ENCODE measurements at places on chromosomes 4 and X.
A peak's percentile ranks its signal among the peaks of the same experiment; 100 is the strongest.

DNA sequence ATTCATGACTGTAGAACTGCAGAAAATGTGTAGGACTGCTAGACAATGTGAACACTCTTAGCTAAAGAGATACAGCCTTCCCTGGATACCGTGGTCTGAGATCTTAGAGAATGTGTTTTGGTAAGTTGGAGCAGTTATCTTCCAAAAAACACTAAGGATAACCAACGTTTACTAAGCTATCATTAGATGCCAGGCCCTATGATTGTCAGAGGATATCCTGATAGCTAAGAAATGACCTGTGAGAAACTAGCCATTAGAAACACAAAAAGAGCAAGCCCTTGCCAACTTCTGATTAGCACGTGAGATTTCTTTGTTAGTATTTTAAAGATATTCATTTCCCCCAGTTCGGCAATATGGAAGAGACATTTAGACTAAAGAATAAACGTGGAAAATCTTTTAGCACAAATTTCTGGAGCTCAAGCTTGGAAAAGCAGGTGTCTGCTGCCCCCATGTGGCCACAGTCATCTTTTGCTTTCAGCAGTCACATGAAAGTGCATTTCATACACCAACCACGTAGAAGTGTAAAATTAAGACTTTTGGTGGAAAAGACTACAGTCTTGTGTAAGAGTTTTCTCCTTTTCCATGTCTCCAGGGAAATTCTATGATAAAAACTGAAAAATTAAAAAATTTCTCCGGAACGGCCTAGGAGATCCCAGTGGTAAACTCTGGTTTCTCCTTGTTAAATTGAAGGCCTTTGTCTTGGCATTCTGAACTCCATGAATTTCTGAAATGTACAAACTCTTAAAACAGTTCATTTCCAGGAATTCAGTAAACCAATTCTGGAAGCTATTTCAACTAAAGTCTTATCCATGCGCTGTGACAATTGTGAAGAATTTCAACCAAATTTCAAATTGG, 136.4 kb downstream of the ZNF674 start:
- DNase-seq = peak; percentile 80

- no peak for DNase-seq
Observed at GRCh38 chr4:40223343-40223742, 26.5 kb downstream of the RHOH start.

- DNase-seq = no peak
Observed at GRCh38 chrX:123171781-123172180, 12.3 kb upstream of the GRIA3 start.

DNA sequence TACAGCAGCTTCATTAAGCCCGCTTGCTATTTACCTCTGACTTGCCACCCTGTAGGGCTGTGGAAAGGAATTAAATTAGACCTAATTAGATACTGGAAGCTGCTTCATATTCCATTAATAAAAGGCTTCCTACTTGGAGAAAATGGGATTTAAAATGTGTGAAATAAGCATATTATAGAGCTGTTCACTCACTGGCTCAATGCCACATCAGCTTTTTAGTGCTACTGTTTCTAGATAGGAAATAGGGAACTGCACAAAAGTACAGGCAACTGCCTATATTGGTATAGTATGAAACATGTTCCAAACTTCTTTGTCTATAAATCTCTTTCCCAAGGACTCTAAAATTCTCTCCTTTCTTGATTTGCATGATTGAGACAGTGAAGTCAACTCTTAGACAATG, 407.9 kb upstream of the AADAT start:
- DNase-seq = no peak

DNA sequence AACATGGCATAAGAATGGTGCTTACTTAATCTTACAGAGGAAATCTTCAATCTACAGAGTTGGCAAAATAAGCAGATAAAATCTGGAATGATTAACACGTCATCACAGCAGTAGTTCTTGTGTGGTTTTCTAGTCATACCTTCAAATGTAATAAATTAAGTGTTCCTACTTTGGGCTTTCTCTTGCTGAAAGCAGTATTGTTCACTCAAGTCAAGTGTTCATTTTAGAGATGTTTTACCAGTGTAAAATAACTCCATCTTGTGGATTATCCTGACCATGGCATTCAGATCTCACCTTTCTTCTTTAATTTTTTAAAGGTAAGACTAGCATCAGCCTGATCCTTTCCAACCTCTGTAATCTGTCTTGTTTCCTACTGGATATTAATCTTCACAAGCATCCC, 72.9 kb downstream of the ADAMTS3 start:
- no peak for DNase-seq

DNA sequence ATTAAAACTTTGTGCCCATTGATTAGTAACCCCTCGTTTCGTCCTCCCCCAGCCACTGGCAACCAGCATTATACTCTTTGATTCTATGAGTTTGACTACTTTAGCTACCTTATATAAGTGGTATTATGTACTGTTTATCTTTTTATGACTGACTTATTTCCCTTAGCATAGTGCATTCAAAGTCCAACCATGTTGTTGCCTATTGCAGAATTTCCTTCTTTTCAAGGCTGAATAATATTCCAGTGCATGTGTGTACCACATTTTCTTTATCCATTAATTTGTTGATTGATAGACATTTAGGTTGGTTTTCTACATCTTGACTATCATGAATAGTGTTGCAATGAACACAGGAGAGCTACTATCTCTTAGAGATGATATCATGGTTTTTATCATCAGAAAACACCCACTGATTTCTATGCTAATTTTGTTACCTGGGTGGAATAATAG, 3.2 kb downstream of the ALB start:
- no peak for DNase-seq

DNA sequence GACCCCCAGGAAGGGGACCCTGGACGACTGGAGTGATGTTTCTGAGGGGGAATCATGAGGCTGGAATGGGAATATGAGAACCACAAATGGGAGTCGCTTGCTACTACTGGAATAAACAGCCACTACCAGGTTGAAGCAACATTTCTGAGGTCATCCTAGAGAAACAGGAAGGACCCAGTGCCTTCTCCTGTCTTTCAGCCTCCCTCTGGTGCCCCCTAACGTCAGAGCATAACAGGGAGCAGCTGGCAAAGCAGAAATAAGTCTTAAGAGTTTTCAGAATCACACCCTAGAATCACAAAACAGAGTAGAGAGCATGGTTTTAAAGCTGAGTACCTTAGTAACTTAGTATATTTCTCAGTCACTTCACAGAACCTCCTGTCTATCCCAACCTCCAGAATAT, 347.8 kb upstream of the PITX2 start:
- DNase-seq = no peak

DNA sequence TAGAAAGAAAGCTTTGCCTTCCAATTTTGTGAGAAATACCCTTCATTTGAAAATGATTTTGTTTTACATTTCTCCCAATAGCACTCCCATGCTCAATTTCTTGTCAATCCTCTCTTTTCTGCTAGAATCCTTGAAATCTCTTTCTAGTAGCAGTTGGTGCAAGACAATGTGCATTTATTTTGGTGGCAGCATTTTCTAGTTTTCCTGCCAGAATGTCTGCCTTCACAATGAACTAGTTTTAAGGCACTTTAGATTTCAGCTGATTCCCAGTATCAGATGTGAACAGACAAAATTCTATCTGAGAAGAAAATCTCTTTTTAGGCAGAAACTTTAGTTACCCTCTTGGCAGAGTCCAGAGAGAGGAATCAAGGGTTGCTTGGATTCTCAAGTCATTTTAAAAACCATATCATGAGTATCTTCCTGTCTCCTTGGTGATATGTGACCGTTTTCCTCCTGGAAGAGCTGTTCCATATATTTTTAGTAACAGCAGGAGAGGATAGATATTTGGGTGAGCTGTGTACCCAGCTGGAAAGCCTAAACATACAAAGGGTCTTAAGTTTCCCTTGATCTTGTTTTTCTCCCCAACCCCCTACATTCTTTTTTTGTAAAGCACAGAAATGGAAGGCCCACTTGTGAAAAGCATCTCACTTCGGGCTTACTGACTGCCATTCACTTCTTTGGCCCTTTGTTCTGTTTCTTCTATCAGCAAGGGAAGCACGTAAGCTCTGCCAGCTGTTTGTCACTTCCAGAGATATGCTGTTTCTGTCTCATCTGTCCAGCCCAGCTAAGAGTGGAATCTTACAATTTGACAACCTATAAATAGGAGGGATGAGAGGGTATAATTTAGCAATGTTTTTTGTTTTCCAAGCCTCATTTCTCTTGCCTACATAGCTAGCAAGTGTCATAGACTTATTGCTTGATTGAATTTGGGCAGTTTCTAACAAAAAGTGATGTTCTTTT, 38.7 kb downstream of the TSPAN7 start:
- DNase-seq = no peak

- no peak for DNase-seq
Observed at GRCh38 chr4:76296286-76296820, 10.2 kb upstream of the STBD1 start.

DNA sequence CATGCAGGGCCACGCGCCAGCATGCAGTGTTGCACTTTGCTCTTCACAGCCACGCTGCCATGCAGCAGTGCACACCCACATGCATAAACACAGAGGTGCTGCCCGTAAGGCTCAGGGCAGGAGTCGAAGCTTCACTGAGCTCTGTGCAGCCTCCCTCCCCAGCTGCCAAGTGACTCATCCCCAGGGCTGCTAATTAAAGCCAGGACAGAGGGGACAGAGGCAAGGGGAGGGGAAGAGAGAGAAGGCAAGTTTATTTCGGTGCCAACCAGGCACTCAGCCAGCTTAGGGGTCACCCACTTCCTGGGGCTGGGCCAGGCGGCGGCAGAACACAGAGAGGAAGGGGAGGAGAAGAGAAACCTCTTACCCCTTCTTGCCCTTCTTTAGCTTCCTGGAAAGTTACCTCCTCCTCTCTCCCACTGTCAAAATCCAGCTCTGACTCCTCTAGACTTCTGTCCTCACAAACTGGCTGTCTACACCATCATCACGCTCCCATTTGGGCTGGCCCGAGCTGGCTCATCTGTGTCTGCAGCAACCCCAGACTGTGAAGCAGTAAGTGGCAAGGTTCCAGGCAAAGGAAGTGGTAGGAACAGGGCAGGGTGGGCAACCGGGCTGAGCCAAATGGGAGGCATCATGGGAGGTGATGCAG, 6.2 kb upstream of the IQSEC2 start:
- peak; percentile 59 for DNase-seq

GRCh38 chr4:84433633-84434222, 65.4 kb downstream of the NKX6-1 start:
- no peak for DNase-seq

All from CD4-positive, alpha-beta T cell treated with Interleukin-17A for 4 hours (primary cell).